ENCODE measurements at places on chromosomes 11 and 22.

DNA sequence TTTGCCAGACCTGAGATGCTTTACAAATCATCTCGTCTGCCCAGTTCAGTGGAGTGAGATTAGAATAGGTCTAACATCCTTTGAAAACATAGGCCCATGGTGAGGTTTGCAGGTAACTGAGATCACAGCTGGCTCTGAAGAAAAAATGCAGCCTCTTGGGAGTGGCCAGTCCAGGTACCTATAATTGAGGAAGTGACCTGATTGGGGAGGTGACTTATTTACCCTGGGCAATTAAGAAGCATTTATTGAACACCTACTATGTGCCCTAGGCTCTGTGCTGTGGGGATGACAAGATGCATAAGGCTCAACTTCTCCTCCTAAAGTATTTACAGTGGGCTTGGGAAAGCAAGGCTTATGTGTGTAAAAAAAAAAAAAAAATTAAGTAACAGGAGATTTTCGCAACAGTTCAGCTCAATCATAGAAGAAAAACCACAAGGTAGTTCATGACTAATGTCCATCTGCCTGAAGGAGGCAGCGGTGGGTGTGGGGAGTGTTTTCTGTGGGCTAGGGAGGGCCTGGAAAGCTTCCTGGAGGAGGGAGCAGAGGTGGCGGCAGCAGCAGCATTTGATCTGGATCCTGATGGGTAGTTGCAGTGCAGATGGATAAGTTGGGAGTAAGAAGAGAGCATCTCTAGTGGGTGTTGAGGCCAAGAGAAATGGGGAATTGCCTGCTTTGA lies 16.1 kb downstream of the MICAL2 start:
- DNase-seq: no peak

GRCh38 chr11:45087086-45087899 lies 59.1 kb upstream of the PRDM11 start:
- no peak for DNase-seq

DNA sequence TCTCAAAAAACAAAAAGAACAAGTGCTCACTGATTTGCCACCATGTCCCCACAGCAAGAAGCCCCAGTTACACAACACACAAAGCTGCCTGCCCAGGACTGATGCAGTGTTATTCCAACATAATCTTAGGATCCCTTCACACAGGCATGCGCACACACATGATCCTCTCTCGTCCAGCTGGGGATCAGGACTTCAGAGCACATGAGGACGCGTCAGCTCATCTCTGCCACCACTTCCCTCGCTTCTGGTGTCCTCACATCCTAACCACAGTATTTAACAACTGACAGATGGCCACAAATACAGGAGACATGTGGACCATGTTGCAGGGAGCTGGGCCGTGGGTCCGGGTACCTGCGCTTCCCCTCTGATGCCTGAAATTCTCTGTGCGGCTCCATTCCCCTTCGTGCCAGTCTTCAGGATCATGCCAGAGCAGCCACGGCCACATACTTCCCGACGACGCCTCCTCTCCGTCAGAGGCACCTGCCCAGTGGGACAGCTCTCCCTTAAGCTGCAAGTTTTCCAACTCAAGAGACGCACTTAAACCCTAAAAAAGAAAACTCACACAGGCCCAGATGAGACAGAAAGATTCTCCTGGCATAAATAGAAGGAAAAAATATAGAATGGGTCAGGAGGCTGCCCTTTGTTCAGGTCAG lies 68.3 kb downstream of the PACSIN2 start:
- no peak for DNase-seq

GRCh38 chr22:46748206-46748907 lies 10.3 kb upstream of the CERK start:
- DNase-seq: no peak

- DNase-seq: no peak
Observed at GRCh38 chr11:110374921-110375320, 54.8 kb upstream of the FDX1 start.

DNA sequence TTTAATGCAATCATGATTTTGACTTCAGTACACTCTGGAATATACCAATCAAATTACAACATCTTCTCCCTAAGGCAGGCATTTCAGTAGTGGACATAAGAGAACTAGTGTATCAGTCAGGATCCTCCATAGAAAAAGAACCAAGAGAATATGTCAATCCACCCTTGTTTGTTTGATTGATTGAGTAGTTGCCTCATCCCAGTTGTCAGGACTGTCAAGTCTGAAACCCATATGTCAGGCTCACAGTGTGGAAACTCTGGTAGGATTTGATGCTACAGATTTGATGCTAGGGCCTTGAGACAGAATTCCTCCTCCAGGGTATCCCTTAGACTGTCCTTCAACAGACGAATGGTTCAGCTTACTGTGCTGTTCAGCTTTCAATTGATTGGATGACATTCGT lies 375.0 kb downstream of the ETS1 start:
- no peak for DNase-seq

DNA sequence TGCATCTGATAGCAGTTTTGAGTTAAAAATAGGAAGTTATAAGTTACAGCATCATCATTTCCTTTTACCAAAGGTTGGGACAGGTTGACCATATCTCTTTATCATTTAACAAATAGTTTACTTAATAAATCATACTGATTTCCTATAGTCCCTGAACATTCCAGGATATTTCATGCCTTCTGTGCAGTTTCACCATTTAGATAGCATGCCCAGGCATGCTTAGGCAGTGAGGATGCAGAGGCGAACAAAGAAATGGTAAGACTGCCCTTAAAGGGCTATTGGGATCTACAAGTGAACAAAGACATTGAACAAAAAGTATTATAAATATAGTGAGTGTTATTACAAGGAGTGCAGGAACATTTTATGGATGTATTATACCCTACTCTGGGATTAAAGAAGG lies 96.4 kb downstream of the PRMT3 start:
- DNase-seq: no peak

- DNase-seq: no peak
Observed at GRCh38 chr22:23251445-23252093, 71.3 kb downstream of the BCR start.

- DNase-seq: no peak
Observed at GRCh38 chr22:17350292-17350691, 19.0 kb upstream of the CECR2 start.

- DNase-seq: no peak
Observed at GRCh38 chr22:37953062-37953436, 352 bp downstream of the C22orf23 start.

- no peak for DNase-seq
Observed at GRCh38 chr11:123578778-123579481, 75.5 kb downstream of the SCN3B start.

- DNase-seq: no peak
Observed at GRCh38 chr22:39384750-39385480, 14.7 kb upstream of the TAB1 start.

GRCh38 chr11:62445314-62445740 lies 26.5 kb downstream of the SCGB1A1 start:
- no peak for DNase-seq

DNA sequence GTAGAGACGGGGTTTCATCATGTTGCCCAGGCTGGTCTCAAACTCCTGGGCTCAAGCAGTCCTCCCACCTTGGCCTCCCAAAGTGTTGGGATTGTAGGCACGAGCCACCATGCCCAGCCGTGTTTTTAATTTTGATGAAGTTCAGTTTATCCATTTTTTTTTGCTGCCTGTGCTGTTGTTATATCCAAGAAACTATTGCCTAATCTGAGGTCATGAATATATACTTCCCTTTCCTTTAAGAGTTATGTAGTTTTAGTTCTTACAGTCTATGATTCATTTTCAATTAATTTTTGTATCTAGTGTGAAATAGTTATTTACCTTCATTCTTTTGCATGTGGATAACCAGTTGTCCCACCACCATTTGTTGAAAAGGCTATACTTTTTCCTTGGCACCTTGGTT lies 50.3 kb upstream of the SORL1-AS1 start:
- no peak for DNase-seq

DNA sequence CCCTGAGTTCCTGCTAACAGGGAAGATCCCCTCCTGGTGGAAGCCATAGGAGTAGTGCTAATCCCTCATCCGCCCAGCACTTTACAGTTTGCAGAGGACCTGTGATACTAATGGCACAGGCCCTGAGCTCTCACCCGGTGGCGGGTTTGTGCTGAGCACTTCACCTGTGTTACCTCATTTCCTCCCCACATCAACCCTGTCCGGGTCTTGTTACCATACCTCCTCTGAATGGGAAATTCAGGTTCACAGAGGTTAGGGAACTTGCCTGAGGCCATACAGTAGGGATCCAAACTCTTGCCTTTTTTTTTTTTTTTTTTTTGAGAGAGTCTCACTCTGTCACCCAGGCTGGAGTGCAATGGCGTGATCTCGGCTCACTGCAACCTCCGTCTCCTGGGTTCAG lies 25.2 kb downstream of the CAPN1 start:
- DNase-seq: no peak

DNA sequence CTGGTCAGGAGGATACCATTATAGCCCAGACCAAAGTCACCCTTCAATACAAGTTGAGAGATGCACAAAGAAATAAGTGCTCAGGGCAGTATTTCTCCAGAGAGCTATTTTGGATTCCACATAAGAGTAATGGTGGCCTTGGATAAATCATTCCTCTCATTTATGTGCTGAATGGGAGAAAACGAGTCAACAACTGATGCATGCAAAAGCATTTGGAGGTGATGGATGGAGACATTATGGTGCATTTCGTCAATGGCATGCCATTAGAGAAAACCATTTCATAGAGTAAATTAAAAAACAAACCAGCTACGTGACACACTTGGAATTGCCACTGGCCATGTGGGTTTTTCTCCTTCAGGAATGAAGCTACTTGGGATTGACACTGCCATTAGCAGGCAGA lies 81.2 kb downstream of the ARL14EP start:
- no peak for DNase-seq

- no peak for DNase-seq
Observed at GRCh38 chr22:20546541-20546950, 39.1 kb downstream of the MED15 start.

- DNase-seq: no peak
Observed at GRCh38 chr22:24176630-24177029, 4.7 kb upstream of the SUSD2 start.

GRCh38 chr11:68503251-68503687 lies 42.7 kb downstream of the PPP6R3 start:
- no peak for DNase-seq
